ENCODE measurements at places on chromosomes 13 and 19.
A peak's percentile ranks its signal among the peaks of the same experiment; 100 is the strongest.

DNA sequence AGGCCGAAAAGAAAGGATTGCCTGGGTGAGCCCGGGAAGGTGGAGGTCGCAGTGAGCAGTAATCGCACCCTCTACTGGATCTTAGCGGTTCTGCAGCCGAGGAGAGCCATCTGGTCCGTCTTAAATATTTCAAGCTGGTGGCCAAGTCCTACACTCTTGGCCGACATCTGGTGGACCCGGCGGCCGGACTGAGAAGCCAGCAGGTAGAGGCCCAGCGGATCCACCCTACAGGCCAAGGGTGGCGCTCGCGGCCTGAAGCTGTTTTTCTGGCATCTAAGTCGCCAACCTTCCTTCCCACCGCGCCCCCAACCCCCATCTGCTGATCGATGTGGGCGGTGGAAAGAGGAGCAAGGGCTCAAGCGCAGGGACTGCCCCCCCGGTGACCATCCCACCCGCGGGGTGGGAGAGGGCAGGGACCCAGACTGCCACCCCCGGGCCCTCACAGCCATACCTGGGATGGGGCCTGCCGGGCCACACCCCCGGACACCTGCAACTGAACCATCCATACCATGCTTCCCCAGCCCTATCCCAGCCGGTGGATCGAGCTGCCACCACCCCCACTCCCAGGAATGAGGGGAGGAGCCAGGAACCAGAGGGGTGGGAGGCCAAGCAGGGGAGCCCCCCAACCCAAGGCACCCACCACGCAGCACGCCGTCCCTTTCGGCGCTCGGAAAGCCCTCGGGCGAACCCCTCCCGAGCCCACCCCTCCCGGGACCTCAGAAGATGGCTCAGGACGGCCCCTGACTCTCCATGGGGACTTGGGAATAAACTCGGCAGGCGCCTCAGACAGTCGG lies 46.3 kb upstream of the ZNF730 start:
- DNase-seq = peak; percentile 50

GRCh38 chr13:33072282-33072681 lies 56.1 kb downstream of the KL start:
- no peak for DNase-seq

DNA sequence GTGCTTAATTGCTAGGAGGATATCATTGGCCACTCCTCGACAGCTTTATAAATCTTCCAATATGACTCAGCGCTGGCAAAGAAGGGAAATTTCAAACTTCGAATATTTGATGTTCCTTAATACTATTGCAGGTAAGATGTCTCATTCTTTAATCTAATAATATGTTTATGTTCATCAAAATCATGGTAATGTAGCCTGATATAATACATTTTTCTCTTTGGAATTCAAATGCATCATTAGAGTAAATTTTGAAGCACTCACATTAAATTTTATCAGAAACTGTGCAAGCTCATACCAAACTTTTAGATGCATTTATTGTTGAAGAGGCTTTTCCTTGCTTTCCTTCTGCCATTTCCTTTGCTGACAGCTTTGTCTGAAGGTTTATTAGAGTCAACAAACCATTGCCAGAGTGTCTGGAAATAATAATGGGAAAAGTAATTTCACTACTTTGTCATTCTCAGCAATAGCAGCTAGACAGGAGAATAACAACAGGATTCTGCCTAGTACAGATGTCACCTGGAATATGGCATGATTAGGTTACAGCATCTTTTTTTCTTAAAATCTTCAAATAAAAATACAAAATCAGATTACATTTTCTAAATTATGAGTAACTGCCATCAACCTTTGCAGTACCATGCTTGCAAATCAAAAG lies 78.6 kb upstream of the MAB21L1 start:
- DNase-seq = no peak

- DNase-seq = no peak
These were observed 55.5 kb upstream of the SERP2 start for GRCh38 chr13:44318161-44318560.

DNA sequence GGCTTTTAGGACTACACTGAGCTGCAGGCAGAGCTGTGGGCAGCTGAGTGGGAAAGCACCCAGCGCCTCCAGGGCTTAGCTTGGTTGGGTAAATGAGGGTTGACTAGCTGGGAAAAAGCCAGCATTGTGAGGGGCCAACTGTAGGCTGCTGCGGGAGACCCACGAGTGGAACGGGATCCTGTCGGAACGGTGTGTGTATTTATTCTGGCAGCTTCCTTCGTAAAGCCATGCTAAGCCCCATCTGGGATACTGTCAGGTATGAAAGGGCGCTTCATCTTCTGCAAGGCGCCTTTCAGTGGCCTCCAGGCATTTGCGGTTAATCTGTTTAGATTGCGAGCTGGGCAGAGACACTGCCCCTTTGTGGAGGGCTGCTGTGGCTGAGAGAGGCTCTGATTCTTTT lies 39.5 kb upstream of the CNMD start:
- no peak for DNase-seq

Measured in activated CD8-positive, alpha-beta memory T cell treated with anti-CD3 and anti-CD28 coated beads, Interleukin-2, amount 50 U/mL, for 48 hours (primary cell).